ENCODE measurements at places on chromosomes 3 and 15.

GRCh38 chr3:39644176-39644575, 165.2 kb upstream of the MYRIP start:
- peak; percentile 30 for DNase-seq

DNA sequence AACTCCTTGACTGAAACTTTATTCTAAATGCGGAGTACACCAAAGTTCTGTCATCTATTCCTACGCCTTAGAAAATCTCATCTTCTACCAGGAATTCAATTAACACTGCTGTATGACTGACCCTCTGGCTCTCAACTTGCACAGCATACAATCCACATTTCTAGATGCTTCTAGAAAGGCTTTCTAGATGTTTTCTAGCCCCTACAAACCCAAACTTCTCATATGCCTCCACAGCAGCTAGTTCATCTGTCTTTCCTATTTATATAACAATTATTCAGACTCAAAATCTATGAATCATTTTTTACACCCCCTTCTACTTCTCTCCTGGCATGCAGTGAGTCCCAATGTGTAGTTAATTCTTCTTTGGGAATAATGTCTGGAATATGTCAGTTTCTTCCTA, 13.2 kb downstream of the INO80 start:
- no peak for DNase-seq

GRCh38 chr3:124201226-124201625, 209.3 kb upstream of the ROPN1 start:
- DNase-seq: no peak

DNA sequence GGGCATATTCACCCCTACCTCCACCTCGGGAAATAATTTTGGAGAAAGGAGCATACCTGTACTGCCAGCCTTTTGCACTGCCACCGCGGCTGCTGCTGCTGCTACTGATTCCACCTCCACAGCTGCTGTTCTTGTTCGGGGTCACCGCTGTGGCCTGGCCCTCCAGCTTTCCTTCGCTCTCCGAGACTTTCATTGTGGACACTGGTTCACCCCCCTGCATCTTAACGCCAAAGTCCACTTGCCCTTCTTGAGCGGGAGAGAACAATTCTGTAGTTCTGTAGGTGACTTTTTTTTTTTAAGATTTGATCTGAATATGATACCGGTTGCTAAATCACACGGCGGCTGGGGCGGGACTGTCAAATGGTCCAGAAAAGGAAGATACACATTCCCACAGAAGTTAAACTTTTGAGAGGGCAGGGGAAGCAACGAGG, 701 bp downstream of the OSBPL11 start:
- no peak for DNase-seq

GRCh38 chr15:59150185-59150584, 45.2 kb downstream of the CCNB2 start:
- no peak for DNase-seq

DNA sequence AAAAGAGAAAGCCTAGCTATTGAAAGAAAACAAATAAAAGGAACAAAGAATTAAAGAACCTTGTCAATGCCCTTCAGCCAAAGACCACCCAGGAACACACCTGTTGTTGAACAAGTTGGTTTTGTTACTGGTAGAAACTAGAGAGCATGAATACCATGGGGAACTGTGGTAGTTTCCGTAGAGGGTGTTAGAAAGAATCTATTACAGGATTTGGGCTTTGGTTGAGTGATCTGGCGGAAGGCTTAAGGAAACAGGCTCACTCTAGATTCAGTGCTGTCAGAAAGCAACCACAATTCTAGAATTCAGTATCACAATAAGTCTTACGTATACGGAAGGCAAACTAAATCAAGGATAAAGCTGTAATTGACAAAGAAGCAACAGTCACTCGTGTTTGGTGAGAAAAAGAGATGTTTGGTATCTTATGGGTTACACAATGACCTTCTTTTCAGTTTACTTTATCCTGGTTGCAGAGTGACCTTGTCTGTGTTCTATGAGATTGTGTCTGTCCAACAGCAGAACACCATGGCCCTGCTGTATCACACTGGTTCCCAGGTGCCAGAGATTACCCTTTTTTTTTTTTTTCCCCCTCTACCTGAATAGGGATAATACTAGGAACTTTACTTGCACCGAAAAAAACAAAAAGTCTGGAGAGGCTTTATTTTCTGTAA, 265.9 kb downstream of the SHQ1 start:
- DNase-seq: no peak

DNA sequence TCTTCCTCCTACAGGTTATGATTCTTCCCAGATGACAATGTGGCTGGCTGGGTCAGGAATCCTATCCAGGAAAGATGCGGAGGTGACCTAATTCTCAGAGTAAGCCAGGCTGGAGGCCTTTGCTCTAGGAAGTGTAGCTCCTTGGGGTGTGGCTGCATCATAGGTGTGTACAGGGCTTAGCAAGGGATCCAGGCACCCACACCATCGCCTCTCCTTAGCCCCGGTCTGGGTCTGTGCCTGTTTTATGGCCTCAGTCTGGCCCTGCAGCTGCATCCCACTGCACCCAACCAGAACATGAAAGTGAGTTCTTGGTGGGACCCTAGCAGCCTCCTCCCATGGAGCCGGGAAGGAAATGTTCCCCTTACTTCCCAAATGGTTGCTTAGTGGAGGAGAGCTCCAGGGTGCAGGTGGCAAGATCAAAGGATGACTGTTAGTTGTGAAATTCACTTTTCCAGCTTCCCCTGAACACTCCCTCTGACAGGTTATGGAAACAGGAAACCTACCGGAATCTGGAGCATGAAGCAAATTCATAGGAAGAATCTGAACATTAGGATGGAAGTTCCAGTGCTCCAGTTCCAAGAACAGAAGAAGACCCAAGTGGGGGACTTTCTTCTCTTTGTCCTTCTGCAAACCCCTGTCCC, 2.7 kb upstream of the AMOTL2 start:
- DNase-seq: no peak

DNA sequence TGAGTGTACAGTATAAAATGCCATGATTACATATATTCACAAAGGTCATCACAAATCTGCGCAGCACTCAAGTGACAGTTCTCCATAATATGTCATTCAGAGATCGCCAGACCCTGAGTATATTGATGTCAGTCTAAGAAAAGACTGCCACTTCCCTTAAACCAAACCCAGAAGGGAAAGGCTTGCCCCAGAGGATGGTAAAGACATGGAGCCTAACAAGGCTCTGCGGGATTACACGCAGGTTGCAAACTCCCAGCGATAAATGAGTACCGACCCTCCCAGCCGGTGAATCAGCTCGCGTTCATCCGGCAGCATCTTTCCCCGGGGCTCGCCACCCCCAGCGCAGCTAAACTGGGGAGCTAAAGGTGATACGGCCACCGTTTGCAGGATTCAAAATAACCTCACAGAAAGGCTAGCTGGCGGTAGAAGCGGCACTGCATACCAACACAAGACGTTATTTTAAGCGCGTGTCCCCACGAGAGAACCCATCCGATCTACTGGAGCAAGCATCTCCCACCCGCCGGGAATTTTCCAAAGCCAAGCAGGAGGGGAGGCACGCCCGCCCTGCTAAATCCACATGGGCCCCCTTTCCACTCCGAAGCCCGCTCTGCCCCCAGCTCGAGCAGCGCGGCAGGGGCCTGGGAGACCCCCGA, 643 bp downstream of the MYO5A start:
- DNase-seq: no peak

GRCh38 chr15:35514759-35515158, 31.2 kb downstream of the DPH6 start:
- no peak for DNase-seq

GRCh38 chr15:33757516-33758232, 210.6 kb upstream of the CHRM5 start:
- peak; percentile 61 for DNase-seq

DNA sequence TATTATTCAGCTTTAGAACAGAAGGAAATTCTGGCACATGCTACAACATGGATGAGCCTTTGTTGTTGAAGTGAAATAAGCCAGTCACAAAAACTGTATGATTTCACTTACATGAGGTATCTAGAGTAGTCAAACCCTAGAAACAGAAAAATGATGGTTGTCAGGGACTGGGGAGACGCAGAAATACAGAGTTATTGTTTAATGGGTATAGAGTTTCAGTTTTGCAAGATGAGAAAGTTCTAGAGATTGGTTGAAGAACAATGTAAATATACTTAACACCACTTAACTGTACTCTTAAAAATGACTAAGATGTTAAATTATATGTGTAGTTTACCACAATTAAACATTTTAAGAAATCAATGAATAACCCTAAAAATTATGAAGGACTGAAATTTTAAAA, 15.8 kb downstream of the SPTSSB start:
- no peak for DNase-seq

- no peak for DNase-seq
Observed at GRCh38 chr3:143132246-143132980, 12.8 kb downstream of the CHST2 start.

- DNase-seq: no peak
Observed at GRCh38 chr3:18898911-18899310, 249.4 kb upstream of the KCNH8 start.

- no peak for DNase-seq
Observed at GRCh38 chr3:39460677-39461076, 6.8 kb upstream of the MOBP start.

DNA sequence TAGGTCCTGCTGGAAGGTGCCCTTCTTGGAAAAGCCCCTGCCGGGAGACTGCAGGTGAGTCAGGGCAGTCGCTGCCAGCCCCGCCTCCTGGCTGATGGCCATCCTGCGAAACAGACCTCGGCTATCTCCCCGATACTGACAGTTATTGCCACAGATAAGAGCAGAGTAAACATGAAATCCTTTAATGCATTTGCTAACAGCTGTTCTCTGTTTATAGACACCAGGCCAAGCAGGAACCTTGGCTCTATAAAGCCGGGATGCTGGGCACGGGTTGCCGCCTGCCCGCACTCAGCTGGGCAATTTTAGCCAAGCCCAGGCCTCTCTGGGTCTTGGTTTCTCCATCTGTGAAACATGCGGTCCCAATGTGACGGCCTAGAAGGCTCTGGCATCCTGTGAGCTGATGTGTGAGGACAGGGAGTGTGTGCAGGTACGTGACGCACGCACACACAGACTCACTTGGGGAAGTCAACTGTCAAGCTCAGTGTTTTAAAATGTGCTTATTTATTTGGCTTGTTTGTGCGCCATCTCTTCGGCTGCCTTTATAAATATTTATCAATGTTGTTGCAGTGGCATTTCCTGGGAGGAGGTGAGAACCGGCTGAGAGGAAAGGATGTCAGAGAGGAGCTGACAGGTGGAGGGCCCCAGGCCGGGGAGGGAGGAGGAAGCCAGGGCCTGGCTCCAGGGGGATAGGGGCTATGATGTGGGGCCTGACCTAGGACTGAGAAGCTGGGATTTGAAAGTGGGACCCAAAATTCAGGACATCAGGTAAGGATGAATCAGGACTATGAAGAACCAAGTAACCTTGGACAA, 50.8 kb upstream of the PRR23E start:
- DNase-seq: no peak

GRCh38 chr15:60406513-60407414, 9.0 kb upstream of the ANXA2 start:
- no peak for DNase-seq

DNA sequence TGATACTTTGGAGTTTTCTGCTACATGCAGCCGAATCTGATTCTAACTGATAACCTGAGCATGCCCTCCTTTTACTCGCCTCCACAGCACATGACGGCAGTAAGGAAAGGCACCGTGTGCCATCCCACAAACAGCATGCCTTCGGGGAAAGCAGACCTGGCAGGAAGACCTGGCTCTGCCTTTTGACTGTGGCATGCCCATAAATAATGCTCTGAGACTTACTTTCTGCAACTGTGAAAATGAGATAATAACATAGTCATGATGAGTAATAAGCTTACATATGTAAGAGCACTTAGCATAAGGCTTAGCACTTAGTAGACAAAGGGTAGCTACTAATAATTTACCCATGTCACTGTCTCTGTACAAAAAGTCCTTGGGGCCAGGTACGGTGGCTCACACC, 32.9 kb downstream of the MTHFS start:
- DNase-seq: no peak

GRCh38 chr15:61444585-61444984, 215.5 kb upstream of the RORA start:
- no peak for DNase-seq

DNA sequence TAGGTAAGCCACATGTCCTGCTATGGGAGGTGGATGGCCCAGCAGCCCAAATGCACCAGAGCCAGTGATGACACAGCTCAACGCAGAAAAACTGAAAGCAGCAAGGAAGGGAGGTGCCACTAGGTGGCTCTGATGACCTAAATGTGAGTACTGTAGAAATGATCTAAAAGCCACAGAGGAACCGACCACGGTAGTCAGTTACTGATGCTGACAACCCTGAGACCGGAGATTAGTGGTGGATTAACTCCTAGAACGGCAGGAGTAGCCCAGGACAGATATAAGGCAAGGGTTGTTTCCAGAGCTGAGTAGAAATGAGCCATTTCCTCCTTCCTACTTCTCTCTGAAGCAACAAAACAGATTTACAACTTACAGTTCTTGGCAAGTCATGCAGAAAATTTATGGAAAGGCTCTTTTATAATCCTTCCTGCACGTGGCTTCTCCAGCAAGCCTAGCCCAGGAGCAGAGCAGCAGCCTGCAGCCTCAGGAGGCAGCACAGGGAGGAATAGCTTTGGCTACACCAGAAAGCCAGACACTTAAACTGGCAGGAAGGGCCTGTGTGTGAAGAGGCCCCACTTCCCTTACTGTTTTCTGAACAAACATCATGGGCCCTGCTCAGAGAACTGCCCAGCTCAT, 13.1 kb downstream of the FBXL22 start:
- peak; percentile 81 for DNase-seq

All from NB4 (cell line).